Stimulated activated naive CD8-positive, alpha-beta T cell treated with anti-CD3 and anti-CD28 coated beads, Interleukin-15, Interleukin-2, amounts not matched to agents 100 U/mL and 50 U/mL, for 24 hours (primary cell): ENCODE measurements at places on chromosomes 11 and 22.

- no peak for DNase-seq
Observed at GRCh38 chr11:129528296-129528695, 152.6 kb downstream of the BARX2 start.

DNA sequence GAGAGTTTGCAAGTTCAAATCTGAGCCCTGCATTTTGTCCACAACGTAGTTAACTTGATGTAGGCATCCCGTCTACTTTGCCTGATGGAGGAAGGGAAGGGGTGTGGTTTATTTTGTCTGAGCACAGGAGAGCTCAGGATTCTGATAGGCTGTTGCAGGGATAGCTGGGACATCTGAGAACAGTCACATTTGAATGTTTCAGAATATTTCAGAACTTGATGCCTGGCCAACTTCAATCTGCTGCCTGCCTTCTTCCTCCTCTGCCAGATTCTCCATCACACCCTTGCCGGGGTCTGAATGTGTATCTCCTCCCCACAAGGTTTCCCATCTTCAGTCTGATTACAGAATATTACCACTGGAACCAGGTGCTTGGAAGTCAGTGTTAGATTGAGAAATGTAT is 51.6 kb downstream of the NTM start:
- DNase-seq, result no peak

DNA sequence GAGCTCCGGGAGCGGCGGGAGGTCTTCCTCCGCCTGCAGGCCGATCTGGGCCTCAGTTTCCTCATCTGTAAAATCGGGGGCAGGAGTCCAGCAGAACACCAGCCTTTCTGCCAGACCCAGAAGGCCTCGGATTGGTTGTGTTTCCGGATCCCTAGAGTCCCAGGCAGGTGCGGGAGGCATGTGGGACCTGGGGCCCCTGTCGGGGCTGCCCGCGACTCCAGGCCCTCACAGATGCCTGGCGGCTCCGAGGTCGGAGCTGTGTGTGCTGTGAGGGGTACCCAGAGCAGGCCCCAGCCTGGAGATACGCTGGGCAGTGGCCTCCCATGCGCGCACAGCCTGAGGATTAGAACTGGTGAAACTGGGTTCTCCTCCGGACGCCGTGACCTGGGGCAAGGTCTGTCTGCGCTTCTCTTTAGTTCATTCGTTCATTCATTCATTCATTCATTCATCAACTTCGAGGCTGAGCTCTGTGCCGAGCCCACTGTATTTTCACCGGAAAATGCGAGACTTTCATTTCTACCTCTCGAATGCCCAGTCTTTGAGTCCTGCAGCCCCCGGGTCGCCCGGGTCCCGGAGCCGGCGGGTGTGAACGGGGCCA is 24.6 kb downstream of the FLRT1 start:
- DNase-seq, result no peak

GRCh38 chr22:37345863-37346504 is 63.7 kb downstream of the CYTH4 start:
- DNase-seq, result no peak

DNA sequence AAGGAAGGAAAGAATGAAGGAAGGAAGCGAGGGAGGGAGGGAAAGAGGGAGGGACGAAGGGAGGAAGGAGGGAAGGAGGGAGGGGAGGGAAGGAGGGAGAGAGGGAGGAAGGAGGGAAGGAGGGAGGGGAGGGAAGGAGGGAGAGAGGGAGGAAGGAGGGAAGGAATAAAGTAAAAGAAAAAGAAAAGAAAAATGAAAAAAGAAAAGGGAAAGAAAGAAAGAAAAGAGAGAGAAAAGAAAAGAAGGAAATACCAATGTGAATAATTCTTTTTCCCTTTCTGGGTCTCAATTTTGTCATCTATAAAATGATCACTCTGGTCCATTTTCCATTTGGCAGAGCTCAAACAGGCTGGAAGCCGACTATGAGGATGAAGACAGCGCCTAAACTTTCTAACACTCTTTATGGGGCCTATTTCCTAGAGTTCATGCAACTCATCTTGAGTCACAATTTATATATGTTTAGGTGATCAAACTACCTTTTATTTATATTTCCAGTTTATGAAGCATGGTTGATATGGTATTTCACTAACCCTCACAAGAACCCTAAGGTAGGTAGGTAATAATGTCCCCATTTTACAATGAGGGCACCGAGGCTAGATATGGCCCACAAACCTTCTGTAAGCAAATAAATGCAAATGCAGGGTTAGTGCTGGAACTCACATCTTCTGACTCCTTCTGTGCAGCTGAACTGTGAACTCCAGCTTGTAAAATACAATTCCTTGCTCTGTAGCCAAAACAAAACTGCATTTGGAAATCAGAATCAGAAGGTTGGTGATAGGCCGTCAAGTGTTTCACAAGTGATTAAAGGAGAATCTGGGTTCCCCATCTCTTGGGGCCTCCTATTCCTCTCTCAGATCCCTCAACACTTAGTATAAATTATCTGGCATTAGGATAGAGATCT is 434.3 kb downstream of the ETS1 start:
- no peak for DNase-seq

DNA sequence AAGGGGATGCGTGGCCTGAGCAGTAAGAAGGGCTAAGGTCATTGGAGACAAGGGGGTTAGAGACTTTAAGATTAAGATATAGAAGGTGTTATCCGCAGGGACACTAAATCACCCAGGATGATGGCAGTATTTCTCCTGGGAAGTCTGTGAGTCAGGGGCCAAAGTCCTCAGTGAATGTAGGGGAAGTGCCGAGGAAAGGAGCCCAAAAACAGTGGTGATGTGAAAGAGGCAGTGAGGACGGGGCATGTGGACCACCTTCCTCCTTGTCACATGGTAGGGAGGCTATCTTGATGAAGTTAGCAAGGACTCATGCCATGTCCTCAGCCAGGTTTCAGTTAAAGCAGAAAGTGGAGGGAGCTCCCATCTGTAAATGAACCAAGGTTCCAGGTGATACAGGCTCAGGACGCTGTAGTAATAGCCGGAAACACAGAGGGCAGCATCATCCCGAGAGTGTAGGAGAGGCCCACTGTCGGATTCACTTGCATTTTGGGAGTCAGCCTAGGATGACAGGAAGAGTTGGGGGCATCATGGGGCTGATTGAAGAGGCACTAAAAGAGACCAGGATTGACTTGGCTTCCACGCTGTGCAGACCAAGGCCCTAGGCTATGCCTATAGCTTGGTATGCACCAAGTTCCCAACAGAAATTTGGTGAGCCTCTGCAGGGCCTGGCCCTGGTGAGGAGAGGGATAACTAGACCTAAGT is 33.5 kb downstream of the WEE1 start:
- DNase-seq, result no peak

- no peak for DNase-seq
Observed at GRCh38 chr11:64624883-64625481, 34.0 kb downstream of the SLC22A12 start.

DNA sequence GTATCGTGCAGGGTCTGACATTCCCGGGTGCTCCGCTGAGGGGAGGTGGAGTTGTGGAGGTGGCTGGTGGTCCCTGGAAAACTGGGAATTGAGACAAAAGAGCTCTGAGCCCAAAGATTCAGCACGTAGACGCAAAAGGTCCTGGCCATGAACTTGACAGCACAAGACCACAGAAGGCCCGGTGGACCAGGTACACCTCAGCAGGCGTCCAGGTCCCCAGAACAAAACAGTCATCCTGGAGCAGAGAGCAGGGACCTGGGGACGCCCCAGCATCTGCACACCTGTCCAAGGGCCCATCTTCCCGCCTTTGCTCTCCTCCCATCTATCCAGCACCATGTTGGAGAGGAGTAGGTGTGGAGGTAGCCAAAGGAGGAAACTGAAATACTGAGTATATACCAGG is 13.8 kb upstream of the MB start:
- DNase-seq, result no peak

GRCh38 chr11:61425367-61426131 is 4.2 kb downstream of the CPSF7 start:
- DNase-seq, result no peak

GRCh38 chr11:5550440-5551095 is 2.2 kb upstream of the OR52H1 start:
- DNase-seq, result no peak

- no peak for DNase-seq
Observed at GRCh38 chr11:100766764-100767163, 79.7 kb downstream of the ARHGAP42 start.

DNA sequence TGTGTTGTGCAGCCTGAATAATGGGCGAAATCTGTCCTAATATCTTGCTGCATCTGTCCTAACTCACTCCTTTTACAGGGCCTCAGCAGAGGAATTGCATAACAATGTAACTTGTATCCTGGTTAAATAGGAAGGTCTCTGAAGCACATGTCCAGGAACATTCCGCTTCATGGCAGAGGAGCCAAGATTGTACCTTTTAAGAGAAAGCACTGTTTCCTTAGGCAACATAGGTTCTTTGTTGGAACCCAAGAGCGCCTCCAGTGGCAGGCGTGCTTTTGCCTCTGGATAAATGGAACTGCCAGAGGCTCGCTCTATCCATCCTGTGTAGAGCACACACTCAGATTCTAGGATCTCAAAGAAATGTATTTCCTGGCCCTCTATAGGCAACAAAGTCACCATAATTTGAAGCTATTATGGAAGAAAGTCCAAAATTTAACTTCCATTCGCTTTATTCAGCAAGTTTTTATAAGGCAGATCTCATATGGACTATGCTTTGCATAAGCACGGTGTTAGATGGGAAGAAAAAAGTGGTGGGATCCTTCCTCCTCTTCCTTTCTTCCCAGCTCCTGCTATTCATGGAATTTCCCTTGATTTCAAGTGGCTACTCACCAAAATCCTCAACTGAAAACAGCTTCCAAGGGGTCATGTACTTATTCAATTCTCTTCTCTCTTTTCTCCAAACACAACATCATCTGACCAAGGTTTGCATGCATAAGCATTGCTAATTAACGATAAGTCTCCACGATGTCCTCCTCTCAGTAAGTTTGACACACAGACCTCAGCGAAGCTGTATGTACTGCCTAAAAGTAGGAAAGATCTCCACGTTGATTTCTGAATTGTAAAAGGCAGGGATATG is at the start of gene BLID:
Gene BLID, minus strand, starts transcription at position 692 of the 856 bp plus-strand sequence. Its CDS starts 293 bp downstream, at position 399.
- DNase-seq, result no peak

- DNase-seq, result no peak
Observed at GRCh38 chr22:33557836-33558235, 362.4 kb downstream of the LARGE1 start.

- DNase-seq, result no peak
Observed at GRCh38 chr11:8381871-8382396, 118.3 kb upstream of the LMO1 start.

DNA sequence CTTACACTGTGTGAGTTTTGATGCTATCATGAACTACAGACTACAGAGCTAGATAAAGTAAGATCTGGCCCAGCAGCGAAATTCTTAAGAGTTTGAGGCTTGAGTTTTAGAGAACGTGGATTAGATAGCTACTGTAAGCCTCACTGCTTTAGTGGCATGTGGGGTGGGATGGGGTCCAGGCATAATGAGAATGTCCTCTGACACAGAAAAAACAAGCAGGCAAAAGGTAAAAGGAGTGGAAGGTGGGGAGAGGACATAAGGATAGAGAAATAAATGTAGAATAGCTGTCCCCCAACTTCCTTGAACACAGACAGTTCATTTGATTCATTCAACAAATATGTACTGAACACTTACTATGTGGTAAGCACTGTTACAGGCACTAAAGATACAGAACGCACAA is 324.5 kb upstream of the PITPNB start:
- no peak for DNase-seq

GRCh38 chr11:57111619-57112018 is 70.1 kb upstream of the LRRC55 start:
- no peak for DNase-seq

DNA sequence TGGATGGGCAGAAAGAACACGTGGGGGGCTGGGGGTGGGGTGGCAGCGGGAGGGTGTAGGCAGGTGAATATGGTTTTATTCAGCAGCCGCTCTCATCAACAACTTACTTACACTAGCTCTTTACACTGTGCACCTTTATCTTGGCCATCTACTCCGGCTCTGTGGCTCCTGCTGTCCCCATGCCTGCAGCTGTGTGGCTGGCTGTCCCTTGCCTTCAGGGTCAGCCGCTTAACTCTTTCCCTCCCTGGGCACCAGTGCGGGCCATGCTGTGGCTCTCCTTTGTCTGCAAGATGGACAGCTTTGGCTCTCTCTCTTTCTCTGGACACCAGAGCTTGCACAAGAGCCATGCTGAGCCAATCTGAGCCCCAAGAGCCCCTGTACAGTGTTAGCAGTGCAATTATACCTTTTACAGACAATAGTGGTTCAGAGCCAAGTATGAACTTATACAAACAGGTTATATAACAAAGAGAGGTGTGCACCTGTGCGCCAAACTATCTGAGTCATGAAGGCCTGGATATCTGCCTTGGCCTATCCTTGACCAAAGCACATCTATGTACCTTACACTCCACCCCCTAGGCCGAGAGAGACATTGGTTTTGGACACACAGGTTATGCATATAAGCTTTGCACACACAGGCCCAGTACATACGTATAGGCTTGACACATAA is 94.3 kb upstream of the CTSC start:
- no peak for DNase-seq

DNA sequence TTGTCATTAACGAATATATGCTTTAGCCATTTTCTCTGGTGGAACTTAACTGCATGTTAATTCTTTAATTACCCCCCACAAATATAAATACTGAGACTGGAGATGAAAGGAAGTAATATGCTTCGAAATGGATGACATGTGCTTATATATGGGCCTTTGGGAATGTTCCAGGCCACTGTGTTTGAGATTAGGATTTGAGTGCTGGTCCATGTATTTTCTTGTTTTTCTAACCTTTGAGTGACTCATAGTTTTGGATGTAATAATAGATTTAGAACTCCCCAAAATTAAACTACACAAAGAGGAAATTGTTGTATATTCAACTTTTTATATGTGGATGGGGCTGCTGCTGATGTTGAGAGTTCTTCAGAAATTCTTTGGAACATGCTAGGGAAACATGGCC is 54.2 kb downstream of the EXT2 start:
- no peak for DNase-seq

- no peak for DNase-seq
Observed at GRCh38 chr11:134543241-134543640, 131.2 kb upstream of the B3GAT1 start.

DNA sequence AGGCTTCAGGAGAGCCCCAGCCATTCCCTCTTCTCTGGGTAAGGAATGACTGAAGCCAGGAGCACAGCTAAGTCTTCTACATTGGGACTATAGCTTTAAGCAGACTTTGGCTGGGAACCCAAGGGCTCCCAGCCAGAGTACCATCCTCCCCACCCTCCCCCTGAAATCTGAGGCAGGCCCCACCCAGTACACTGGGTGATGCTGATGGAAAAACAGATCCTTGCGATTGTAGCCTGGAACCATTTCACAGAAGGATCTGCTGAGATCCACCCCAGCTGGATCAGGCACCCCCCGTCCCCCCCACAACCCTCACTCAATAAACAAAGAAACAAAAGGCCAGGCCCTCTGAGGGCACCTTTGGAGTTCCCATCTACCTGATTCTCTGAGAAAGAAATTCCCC is 39.8 kb downstream of the IL18BP start:
- DNase-seq, result no peak

- no peak for DNase-seq
Observed at GRCh38 chr11:79742176-79742575, 301.3 kb upstream of the TENM4 start.

DNA sequence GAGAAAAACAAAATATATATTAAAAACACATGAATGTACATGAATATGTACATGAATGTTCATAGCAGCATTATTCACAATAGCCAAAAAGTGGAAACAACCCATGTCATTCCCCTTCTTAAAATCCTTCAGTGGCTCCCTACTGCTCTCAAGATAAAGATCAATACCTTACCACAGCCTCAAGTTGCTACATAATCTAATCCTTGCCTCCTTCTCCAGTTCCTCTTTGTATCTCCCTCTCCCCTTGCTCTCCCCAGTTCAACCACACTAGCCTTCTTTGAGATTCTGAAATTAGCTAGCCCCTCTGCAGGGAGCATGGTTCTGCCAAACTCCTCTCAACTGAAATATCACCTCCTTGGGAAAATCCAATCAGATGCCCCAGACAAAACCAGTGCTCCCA is 28.1 kb downstream of the MTMR2 start:
- no peak for DNase-seq
